ENCODE measurements at places on chromosomes 12 and 14. TPM values are rescaled to one million over a fixed set of nuclear protein-coding genes. Genes with fewer than 3 reads are reported as not detected.
A peak's percentile ranks its signal among the peaks of the same experiment; 100 is the strongest.

DNA sequence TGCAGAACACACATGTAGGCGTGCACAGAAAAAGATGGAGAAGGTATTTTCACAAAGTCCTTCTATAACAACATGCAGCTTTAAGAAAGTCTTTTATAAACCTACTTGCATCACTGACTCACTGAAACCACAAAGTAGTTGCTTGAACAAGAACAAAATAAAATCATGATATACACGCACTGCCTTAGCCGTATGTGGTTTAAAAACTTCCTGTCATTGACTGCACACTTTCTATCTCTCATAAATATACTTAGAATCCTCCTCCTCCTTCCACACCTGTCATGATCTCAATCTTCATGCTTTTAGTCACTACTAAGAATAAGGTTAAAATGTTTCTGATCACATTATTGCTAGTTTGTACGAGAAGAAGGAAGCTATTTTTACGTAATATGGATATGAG, 31.8 kb upstream of the RAD51AP1 start:
- H3K27me3 ChIP-seq: no peaks in the 10 kb centered on the region
- DNase-seq: no peak
- H3K4me3 ChIP-seq: peak overlapping the region; percentile 66
- H3K4me1 ChIP-seq: peaks cover 19% of the 10 kb centered on the region
- peaks cover 18% of the 10 kb centered on the region for H3K36me3 ChIP-seq

- no peak overlapping the region for H3K27ac ChIP-seq
- H3K36me3 ChIP-seq: peaks cover 16% of the 10 kb centered on the region
- no peak for DNase-seq
- H3K4me3 ChIP-seq: no peak overlapping the region
These were observed 59.5 kb downstream of the ETNK1 start for GRCh38 chr12:22684140-22685118.

GRCh38 chr12:70576341-70577282, 60.6 kb downstream of the PTPRB start:
- no peaks in the 10 kb centered on the region for H3K36me3 ChIP-seq
- no peaks in the 10 kb centered on the region for H3K4me1 ChIP-seq
- no peak for DNase-seq

The NAV3 gene
- not detected for total RNA-seq

The RDH16 gene
- 0.69 TPM for total RNA-seq

DNA sequence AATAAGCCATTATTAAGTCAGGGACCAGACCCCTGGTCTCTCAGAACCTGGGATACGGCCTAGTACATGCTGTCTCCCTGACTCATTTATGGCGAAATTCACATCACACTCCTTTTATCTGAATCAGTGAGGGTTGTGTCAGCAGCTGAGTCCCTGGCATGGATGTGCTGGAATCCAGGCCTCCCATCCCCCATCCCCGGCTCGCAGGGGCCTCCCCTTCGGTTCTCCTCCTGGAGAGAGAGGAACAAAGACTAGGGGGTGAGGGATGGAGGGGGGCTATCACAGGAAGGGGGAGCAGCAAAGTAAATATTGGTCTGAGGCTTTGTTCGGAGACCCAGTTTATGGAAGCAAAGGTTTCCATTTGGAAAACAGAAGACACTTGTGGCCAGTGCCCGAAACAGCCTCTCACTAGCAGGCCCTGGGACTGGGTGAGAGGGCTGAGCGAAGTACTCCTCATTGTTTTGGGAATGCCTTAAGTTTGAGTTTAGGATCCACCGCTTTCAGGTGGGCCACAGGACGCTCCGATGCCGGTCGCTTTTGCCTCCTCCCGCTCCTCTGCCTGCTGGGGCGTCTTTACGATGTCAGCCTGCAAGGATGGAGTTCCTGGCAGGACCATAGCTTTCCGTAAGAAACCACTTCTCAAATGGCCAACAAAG, 145.0 kb downstream of the PRKCH start:
- DNase-seq: no peak
- no peak overlapping the region for H3K4me3 ChIP-seq
- H3K4me1 ChIP-seq: peaks cover 64% of the 10 kb centered on the region
- H3K27me3 ChIP-seq: no peaks in the 10 kb centered on the region

The KCNMB4 gene
- 1.4 TPM for total RNA-seq

DNA sequence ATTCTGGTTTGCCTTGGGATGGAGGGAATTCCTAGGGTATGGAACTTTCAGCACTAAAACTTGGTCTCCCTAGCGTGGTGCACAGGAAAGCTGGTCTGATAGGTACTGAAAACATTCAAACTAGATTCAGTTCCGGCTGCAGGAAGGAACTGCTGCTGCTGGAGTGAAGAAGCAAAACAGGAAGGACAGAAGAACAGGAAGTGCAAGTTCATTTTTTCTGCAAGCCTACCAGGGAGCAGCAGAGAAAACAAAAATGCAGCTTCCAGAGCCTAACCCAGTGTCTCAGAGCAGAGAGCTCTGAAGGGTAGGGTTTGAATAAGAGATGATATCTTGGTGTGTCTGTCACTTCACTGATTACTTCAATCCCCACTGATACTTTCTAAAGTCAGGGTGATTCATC, 165.2 kb downstream of the VRK1 start:
- peaks cover 23% of the 10 kb centered on the region for H3K4me1 ChIP-seq
- peaks cover 25% of the 10 kb centered on the region for H3K36me3 ChIP-seq
- H3K27ac ChIP-seq: peak overlapping the region; percentile 91
- no peak for DNase-seq

The SDR9C7 gene
- not detected for total RNA-seq

The KLRC1 gene
- 7.8 TPM for total RNA-seq

The ZFYVE21 gene
- 18.5 TPM for total RNA-seq

DNA sequence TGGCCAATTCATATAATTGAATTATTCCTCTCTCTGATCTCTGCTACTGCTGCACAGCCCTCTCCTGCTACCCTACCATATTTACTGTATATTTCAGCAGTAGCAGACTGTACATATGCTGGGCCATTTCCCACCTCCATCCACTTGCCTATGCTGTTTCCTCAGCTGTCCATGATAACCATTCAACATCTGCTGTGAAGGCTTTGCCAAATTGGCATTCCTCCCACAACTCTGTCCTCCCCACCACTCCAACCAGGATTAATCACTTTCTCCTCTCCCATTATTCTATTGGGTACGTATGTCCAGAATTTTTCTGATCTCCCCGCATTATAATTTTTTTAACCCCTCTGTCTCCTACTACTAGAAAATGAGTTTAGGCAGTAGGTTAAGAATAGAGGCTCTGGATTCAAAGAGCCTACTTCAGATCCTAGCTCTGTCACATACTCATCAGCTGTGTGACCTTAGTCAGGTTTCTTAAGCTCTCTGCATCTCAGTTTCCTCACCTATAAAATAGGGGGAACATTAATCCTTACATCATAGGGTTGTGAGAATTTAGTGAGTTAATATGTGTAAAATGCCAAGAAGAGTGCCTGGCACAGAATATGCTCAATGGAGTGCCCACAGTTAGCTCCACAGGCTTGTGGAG, 123.3 kb downstream of the KICS2 start:
- DNase-seq: no peak
- no peak overlapping the region for H3K4me3 ChIP-seq
- peaks cover 8% of the 10 kb centered on the region for H3K27me3 ChIP-seq
- H3K27ac ChIP-seq: no peak overlapping the region
- H3K4me1 ChIP-seq: no peaks in the 10 kb centered on the region

- no peak overlapping the region for H3K27ac ChIP-seq
- H3K4me3 ChIP-seq: no peak overlapping the region
- H3K27me3 ChIP-seq: no peaks in the 10 kb centered on the region
- H3K4me1 ChIP-seq: no peaks in the 10 kb centered on the region
- no peaks in the 10 kb centered on the region for H3K36me3 ChIP-seq
These were observed 247.4 kb downstream of the SYT10 start for GRCh38 chr12:33192226-33192625.

The LBHD2 gene
- total RNA-seq: not detected

The DACT1 gene
- total RNA-seq: 0.50 TPM

The KRT82 gene
- total RNA-seq: not detected

The LPAR5 gene
- total RNA-seq: 20.9 TPM

- H3K4me3 ChIP-seq: no peak overlapping the region
- peaks cover 9% of the 10 kb centered on the region for H3K36me3 ChIP-seq
These were observed 15.6 kb downstream of the CSRNP2 start for GRCh38 chr12:51067771-51068170.

The CERS5 gene
- 53.0 TPM for total RNA-seq

- H3K4me3 ChIP-seq: no peak overlapping the region
- DNase-seq: no peak
- no peaks in the 10 kb centered on the region for H3K36me3 ChIP-seq
- no peak overlapping the region for H3K27ac ChIP-seq
- H3K27me3 ChIP-seq: no peaks in the 10 kb centered on the region
- no peaks in the 10 kb centered on the region for H3K4me1 ChIP-seq
These were observed 178.1 kb upstream of the ARHGAP5 start for GRCh38 chr14:31898838-31899528.

All from activated naive CD8-positive, alpha-beta T cell treated with anti-CD3 and anti-CD28 coated beads, Interleukin-2, amount 10 ng/mL, durations not matched to agents 7 days and 5 days (primary cell).